ENCODE measurements at places on chromosomes 3 and 15. TPM values are rescaled to one million over a fixed set of nuclear protein-coding genes. Genes with fewer than 3 reads are reported as not detected.

The XXYLT1 gene
- 16.4 TPM for total RNA-seq

The SMCO1 gene
- not detected for total RNA-seq

The FYCO1 gene
- total RNA-seq, result 12.5 TPM

The HTR3E gene
- total RNA-seq, result not detected

The GPR160 gene
- total RNA-seq, result 6.3 TPM

The ALDH1L1 gene
- 0.72 TPM for total RNA-seq

The BCHE gene
- 0.85 TPM for total RNA-seq

The KNG1 gene
- not detected for total RNA-seq

The MYO5C gene
- 8.9 TPM for total RNA-seq

The ATP8B4 gene
- 0.24 TPM for total RNA-seq

The CMTM6 gene
- 175 TPM for total RNA-seq

The NXPE3 gene
- total RNA-seq, result 6.5 TPM

The SIDT1 gene
- total RNA-seq, result under 0.01 TPM

Data from tracheal epithelial cell (primary cell).